ENCODE measurements at places on chromosomes 6 and 20. TPM values are rescaled to one million over a fixed set of nuclear protein-coding genes. Genes with fewer than 3 reads are reported as not detected.
A peak's percentile ranks its signal among the peaks of the same experiment; 100 is the strongest.

HLA-F gene
- total RNA-seq, result 7.4 TPM

- no peak for DNase-seq
- H3K36me3 ChIP-seq, result no peaks in the 10 kb centered on the region
- H3K4me3 ChIP-seq, result no peak overlapping the region
- no peak overlapping the region for H3K27ac ChIP-seq
Measured at GRCh38 chr6:105681061-105681460, 278.2 kb upstream of the PREP start.

- H3K27me3 ChIP-seq, result no peaks in the 10 kb centered on the region
- H3K4me3 ChIP-seq, result no peak overlapping the region
- peaks cover 30% of the 10 kb centered on the region for H3K36me3 ChIP-seq
- DNase-seq, result no peak
Measured at GRCh38 chr6:31152781-31153180, 4.8 kb downstream of the CCHCR1 start.

GRCh38 chr6:157714153-157714490 lies 108.9 kb upstream of the SNX9 start:
- H3K4me1 ChIP-seq, result 0 out of 2 replicates have a peak, but pooled peaks cover 3% of the 10 kb centered on the region
- no peak overlapping the region for H3K27ac ChIP-seq
- no peaks in the 10 kb centered on the region for H3K36me3 ChIP-seq
- H3K4me3 ChIP-seq, result no peak overlapping the region
- H3K27me3 ChIP-seq, result no peaks in the 10 kb centered on the region

GRCh38 chr6:37878150-37878710 lies 58.7 kb downstream of the ZFAND3 start:
- DNase-seq, result no peak
- peaks cover 5% of the 10 kb centered on the region for H3K4me1 ChIP-seq
- no peaks in the 10 kb centered on the region for H3K27me3 ChIP-seq
- H3K27ac ChIP-seq, result no peak overlapping the region
- no peaks in the 10 kb centered on the region for H3K36me3 ChIP-seq

ZFP57 gene
- total RNA-seq, result 1.7 TPM

DNA sequence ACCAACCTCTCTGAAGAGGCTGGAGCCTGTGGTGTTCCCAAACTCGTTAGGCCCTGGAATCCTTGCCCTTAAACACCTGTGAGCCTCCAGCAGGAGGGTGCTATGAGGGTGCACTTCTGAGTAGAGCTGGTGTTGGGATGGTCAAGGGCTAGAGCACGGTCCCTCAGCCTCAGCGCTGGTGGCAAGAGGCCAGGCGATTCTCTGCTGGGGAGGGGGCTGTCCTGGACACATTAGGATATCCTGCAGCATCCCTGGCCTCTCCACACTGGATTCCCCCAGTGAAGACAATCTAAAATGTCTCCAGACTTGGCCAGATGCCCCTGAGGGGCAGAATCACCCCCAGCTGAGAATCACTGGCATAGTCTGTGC lies 157.8 kb downstream of the SYCP2 start:
- no peak for DNase-seq
- no peaks in the 10 kb centered on the region for H3K36me3 ChIP-seq
- no peak overlapping the region for H3K27ac ChIP-seq
- no peaks in the 10 kb centered on the region for H3K4me1 ChIP-seq
- H3K4me3 ChIP-seq, result no peak overlapping the region

- H3K27ac ChIP-seq, result peak overlapping the region; percentile 21
- peaks cover 8% of the 10 kb centered on the region for H3K36me3 ChIP-seq
- no peaks in the 10 kb centered on the region for H3K27me3 ChIP-seq
- no peak overlapping the region for H3K4me3 ChIP-seq
Measured at GRCh38 chr6:14966096-14966905, 279.6 kb upstream of the JARID2 start.

GRCh38 chr6:158801655-158802294 lies 17.4 kb downstream of the EZR start:
- H3K4me1 ChIP-seq, result peaks cover 6% of the 10 kb centered on the region
- H3K27ac ChIP-seq, result no peak overlapping the region
- no peak overlapping the region for H3K4me3 ChIP-seq
- no peak for DNase-seq

RNF144B gene
- total RNA-seq, result 2.3 TPM

MACROD2 gene
- total RNA-seq, result 1.6 TPM

GRCh38 chr6:134097114-134097707 lies 44.8 kb upstream of the SLC2A12 start:
- no peak overlapping the region for H3K4me3 ChIP-seq
- peaks cover 4% of the 10 kb centered on the region for H3K36me3 ChIP-seq
- H3K4me1 ChIP-seq, result no peaks in the 10 kb centered on the region
- no peaks in the 10 kb centered on the region for H3K27me3 ChIP-seq

TXLNB gene
- total RNA-seq, result not detected

DNA sequence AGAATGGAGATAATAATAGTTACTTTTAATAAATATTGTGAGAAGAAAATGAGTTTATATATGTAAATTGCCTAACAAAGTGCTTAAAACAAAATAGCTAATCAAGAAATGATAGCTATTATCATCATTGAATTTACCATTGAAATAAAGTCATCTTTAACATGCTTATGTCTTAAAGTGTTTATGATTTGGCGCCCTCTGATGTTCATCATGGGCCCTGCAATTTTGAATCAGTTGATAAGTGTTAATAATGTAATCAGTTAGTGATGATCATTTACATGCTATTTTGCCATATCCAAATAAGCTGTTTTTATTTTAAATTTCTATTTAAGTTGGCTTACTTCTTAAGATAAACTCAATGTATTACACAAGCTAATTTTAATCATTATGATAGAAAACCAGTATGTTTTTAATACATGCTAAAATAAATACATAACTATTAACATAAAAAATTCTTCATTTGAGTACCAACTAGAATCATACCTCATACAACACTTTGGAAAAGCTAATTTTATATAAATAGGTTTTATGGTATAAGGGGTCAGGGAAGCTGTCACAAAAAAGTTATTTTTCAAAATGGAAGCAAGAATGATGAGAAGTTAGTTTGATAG lies 39.2 kb upstream of the TPD52L1 start:
- no peak for DNase-seq
- H3K4me3 ChIP-seq, result no peak overlapping the region
- H3K4me1 ChIP-seq, result no peaks in the 10 kb centered on the region
- no peak overlapping the region for H3K27ac ChIP-seq
- no peaks in the 10 kb centered on the region for H3K27me3 ChIP-seq

DNA sequence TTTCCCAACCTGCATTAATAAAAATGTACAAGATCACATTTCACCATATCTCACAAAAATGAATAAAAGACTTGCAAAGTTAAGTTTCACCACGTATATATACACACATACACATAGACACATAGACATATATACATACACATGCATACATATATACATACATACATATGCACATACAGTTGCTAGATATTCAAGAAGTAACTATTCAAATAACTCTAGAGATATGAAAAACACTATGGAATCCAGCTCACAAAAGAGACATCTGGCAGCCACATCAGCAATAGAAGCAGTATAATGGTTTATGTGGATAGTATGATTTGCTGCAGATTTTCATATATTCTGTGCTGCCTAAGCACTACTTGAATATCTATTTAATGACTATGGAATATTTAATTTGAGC lies 28.1 kb downstream of the PAK5 start:
- H3K27me3 ChIP-seq, result no peaks in the 10 kb centered on the region
- no peak overlapping the region for H3K27ac ChIP-seq
- no peaks in the 10 kb centered on the region for H3K4me1 ChIP-seq
- no peaks in the 10 kb centered on the region for H3K36me3 ChIP-seq

DNA sequence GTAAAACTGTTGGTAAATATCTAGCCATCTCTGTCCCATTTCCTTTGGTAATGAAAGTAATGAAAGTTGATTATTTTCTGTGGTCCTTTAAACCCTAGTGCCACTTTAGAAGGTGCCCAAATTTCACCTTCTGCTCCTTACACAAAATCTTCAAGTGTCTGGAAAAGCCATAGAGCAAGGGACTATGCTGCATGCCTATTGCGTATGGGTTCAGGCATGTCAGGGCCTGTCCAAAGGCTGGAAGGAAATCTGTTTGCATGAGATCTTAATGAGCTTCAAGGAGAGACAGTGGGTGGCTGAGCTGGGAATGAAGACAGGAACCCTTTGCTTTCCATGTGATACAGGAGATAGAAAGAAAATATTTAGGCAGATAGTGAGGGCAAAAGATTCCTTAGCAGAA lies 66.6 kb upstream of the CCN6 start:
- DNase-seq, result no peak
- H3K4me1 ChIP-seq, result peaks cover 9% of the 10 kb centered on the region
- H3K4me3 ChIP-seq, result no peak overlapping the region

DNA sequence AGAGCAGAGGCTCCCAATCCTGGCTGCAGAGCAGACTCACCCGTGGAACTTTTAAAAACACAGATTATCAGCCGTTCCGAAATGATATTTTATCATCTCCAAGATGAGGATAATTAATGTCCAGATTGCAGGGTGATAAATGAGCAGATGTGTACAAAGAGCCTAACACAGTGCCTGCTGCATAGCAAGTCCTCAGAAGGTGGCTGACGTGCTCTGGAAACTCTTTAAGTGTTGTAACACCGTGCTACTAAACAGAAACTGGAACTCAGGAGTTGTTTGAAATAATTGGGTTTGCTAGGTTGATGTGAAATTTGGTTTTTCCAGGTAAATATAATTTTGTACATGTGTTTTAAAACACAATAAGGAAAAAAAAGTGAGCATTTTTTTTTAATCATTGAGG lies 118.0 kb downstream of the ARMC2 start:
- DNase-seq, result no peak
- no peak overlapping the region for H3K4me3 ChIP-seq
- no peaks in the 10 kb centered on the region for H3K27me3 ChIP-seq
- no peaks in the 10 kb centered on the region for H3K4me1 ChIP-seq
- no peaks in the 10 kb centered on the region for H3K36me3 ChIP-seq
- no peak overlapping the region for H3K27ac ChIP-seq

- H3K27me3 ChIP-seq, result 0 out of 2 replicates have a peak, but pooled peaks cover 2% of the 10 kb centered on the region
- H3K36me3 ChIP-seq, result no peaks in the 10 kb centered on the region
Measured at GRCh38 chr6:6697620-6698019, 109.1 kb downstream of the LY86 start.
